ENCODE measurements at places on chromosomes 5 and 9.

GRCh38 chr9:123337971-123338370 lies 18.0 kb upstream of the CRB2 start:
- no peak for DNase-seq

DNA sequence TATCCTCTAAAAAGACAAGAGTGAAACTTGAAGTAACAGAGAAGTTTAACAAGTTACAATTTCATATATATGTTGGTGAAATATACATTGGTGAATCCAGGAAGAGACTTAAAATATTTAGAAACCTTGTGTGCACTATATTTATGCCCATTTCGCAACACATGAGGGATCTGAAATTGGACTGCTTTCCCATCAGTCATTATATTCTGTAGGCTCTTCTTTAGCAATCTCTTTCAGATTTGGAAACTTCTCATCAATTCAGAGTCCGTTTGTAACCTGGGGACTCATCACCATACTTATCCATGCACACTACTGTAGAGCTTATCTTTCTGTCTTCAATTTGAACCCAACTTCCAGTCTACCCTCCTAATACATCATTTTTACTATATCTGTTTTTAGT lies 2.1 kb downstream of the ITGA1 start:
- DNase-seq, result no peak

- DNase-seq, result no peak
Measured at GRCh38 chr5:154384480-154385235, 61.1 kb upstream of the SAP30L start.

- no peak for DNase-seq
Measured at GRCh38 chr5:78355561-78355960, 4.9 kb upstream of the SCAMP1 start.

DNA sequence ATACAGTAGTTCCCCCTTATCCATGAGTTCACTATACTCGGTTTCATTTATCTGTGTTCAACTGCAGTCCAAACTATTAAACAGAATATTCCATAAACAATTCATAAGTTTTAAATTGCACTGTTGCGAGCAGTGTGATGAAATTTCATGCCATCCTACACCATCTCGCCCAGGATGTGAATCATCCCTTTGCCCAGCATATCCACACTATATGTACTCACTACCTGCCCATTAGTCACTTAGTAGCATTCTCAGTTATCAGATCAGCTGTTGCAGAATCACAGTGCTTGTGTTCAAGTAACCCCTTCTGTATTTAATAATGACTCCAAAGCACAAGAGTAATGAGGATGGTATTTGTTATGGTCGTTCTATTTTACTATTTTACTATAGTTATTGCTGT lies 51.5 kb downstream of the SHOC1 start:
- DNase-seq, result no peak

DNA sequence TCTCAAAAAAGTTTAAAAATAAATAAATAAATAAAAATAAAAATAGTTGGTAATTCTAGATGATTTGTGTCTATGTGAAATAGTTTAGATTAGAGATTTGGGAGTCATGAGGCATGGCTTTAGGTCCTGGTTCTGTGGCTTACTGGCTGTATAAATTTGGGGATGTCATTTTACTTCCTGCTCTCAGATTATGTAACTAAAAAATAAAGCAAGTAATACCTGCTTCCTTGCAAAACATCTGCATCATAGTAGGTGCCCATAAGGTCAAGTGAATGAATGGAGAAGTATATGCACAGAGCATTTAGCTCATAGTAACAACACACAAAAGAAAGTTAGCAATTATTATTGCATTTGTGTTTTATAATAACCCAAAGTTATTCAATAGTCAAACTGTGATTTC lies 287.7 kb upstream of the TLE4 start:
- DNase-seq, result no peak

DNA sequence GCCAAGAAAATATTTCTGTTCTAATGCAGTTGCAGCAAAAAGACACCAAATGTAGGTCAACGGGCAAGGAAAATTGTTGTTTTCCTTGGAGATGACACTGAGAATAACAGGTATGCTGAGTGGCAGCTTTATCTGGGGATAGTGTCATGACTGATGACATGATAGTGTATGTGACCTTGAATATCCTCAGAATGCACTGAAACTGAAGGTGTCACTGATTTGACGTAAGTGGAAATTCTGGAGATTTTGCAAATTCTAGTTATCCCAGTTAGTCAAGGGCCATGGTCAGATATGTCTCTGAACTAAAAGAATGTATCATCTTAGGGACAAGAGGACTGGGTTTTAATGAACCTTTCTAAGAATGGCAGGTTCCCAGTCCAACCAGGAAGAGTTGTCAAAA lies 138.0 kb upstream of the C9orf72 start:
- no peak for DNase-seq

All from activated effector memory CD4-positive, alpha-beta T cell treated with anti-CD3 and anti-CD28 coated beads, Interleukin-2, amount 50 U/mL, for 16 hours (primary cell).